KBM-7 (cell line): ENCODE measurements at places on chromosomes 11 and 22.

DNA sequence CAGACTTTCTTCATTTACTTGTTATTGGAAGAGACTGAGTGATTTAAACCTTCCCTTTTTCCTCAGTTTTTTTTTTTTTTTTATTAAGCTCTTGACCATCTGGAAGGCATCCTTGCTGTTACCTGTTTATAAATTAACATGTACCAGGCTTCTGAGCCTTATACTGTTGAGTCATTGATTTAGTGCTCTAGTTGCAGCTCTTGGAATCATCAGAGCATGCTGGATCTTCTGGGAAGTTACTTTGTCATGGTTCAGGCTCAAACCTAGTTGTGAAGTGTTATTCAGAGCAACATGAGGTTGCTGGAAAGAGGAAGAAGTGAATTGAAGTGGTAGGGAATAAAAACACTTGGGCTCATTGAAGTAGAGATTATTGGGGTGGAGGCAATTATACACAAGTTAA is 6.3 kb downstream of the ZDHHC5 start:
- no peak for DNase-seq

DNA sequence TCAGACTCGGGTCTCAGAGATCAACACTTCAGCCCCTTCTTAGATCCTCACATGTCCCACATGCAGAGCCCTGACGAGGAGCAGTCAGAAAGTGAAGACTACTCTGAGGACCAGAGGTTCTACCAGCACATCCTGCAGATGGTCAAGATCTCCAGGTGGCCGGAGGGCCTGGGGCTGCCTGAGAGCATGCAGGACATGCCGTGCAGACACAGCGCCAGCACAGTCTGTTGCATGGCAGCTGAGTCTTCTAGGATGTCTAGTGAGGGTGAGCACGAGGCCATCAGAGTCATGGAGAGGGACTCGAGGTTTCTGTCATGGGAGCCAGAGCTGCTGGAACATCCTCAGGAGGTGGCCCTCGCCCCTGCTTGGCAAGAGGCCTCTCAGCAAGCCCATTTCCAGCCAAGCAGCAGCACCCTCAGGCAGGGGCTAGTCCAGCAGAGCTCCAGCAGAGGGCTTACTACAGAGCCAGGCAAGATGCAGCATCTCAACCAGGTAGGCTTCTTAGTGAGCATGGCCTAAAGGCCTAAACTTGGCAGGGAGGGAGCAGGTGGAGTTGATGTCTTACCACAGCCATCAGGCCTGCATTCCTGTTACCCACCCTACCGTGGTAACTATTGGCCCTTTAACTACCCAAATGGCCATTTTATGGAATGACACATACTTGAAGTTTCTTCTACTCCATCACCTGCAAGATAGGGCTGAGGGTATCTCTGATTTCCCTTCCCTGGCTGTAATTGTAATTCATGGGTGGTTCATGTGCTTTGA is 28.7 kb downstream of the CEP164 start:
- no peak for DNase-seq

DNA sequence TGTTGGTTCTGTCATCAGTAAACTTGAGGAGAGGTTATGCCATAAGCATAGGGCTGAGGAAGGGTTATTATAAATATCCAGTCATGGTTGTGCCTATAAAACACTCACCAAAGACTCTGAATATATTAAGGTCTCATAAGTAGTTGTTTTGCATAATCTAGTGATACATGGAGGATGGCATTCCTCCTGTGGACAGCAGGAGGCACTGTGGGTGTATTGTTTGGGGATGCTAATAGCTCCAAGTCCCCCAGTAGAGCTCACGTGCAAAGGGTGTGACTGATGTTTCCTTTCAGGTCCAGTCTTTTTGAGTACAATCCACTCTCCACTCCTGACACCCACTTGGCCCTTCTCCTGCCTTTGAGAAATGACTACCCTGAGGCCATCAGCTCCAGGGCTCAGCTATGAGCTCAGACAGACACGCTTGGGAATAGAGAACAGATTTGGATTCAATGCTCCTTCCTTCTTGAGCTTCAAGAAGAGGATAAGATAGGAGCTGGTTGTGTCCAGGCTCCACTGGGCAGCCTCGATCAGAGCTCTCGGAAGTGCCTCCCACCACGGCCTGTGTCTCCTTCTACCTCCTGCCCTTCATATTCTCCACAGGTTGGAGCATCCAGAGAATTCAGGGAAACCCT is 85.2 kb upstream of the IGLL5 start:
- DNase-seq: peak; percentile 17

DNA sequence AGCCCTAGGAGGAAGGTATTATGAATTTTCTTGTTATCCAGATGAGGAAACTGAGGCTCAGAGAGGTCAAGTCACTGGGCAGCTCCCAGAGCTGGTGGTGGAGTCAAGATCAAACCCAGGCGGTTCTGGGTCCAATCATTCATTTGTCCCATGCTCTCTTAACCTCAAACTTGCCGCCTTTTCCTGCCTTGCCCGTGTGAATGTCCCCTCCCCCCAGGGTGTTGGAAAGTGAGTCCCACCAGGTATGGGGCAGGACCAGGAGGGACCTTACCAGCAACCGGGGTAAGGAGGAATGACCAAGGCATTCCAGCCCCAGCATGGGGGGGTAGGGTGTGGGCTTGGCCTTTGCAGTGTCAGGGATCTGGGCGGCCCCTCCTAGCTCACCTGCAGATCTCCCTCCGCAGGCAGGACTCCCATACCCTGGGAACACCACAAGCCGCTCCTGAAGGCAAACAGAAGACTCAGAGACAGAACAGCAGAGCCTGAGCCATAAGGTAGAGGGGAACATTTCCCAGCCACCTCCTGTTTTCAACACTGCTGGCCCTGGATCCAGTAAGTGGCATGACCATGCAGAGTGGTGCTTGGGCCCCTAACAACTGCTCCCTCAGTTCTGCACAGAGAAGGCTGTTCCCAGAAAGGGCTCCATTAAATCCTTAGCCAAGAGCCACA is 41.2 kb upstream of the SYT7 start:
- no peak for DNase-seq

GRCh38 chr11:22430141-22430541 is 92.0 kb downstream of the SLC17A6 start:
- DNase-seq: no peak

DNA sequence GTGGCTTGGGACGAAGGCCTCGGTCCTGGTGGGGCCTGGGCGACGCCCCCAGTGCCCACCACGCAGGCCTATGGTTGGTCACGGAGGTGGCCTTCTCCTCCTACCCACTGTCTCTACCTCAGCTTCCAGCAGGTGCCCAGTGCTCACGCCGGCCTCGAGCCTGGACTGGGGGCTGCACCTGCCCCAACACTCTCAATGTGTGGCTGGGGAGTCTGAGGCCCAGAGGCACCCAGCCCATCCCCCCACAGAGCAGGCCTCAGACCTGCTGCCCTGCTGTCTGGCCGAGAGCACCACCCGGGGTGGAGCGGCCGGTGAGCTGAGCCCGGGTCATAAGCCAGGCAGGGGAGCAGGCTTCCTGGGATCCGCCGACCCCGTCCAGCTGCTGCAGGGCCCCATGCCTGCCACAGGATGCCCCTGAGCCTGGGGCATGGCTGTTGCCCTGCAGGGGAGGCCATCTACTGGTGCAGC is 28.6 kb upstream of the MUC5AC start:
- DNase-seq: no peak

GRCh38 chr11:127481391-127481790 is 480.8 kb upstream of the KIRREL3 start:
- DNase-seq: no peak

GRCh38 chr11:93477684-93478234 is 65.4 kb downstream of the SMCO4 start:
- no peak for DNase-seq

GRCh38 chr11:35765211-35765610 is 102.6 kb downstream of the TRIM44 start:
- DNase-seq: no peak

GRCh38 chr11:57241353-57241972 is 4.4 kb upstream of the APLNR start:
- no peak for DNase-seq

DNA sequence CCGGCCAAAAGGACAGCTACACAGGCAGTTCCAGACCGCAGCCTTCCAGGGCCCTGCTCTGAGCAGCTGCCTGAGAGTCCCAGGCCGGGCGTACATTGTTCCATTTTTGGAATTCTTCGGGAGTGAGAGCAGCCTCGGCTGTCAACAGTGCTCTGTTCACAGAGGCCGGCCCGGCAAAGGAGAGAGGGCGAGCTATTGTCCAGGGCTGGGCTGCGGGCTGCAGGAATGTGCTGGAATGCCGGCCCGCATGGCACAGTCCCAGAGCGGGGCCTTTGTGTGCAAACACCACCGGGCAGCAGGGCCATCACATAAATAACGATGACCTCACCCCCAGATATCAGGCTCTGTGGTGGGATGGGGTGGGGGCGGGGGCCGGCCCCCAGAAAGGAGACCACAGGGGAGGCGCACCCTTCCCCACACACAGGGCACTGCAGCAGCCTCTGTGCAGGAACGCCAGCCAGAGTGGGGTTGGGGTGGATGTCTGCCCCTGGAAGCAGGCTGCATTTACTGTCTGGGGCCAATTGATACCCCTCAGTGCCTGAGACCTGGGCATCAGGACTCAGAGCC is 15.8 kb downstream of the LINC01488 start:
- no peak for DNase-seq

- DNase-seq: no peak
Measured at GRCh38 chr11:101061606-101062005, 68.0 kb downstream of the PGR start.

DNA sequence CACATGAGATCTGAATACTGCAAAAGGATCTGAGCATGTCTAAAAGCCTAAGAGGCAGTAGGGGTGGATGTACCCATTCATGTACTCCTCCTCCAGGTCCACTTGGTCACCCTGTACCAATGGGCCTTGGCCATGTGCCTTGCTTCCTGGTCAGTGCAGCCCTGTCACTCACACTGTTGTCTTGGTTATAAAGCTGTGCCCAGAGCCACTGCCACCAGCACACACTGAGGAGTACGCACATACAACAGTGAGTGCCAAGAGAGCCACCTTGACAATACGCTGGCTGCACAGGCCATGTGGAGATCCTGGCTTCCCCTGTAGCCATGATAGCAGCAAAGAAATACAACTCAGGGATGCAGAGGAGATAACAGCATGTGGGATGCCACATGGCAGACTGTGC is 96.4 kb upstream of the LDLRAD3 start:
- DNase-seq: no peak

DNA sequence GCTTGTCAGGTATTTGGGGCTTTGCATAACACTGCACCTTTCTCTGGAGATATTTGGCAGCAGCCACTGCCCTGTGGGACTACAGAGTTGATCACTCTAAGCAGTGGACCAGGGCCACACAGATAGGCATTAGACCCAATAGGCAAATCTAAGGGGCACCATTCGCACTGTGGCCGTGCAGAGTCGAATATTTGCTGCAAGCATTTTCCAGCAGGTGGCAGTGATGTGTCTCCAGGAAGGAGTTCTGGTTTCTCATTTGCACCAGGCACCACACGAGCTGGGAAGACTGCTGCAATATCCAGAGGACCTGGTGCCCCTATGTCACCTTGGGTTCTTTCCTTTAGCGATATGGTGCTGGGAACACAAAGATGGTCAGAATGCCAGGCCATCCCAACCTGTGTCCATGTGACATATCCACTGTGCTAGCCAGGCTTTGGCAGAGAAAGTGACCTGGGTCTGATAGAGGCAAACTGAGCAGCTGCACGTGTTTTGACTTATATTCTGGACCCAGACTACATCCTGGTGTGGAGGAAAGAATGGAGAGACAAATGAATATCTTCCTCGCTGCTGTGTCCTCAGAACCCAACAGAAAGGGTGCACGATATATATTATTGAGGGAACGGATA is 318.7 kb downstream of the BUD13 start:
- DNase-seq: peak; percentile 20

- DNase-seq: no peak
Measured at GRCh38 chr11:119659971-119660723, 68.9 kb downstream of the NECTIN1 start.

- no peak for DNase-seq
Measured at GRCh38 chr11:88194990-88195389, 19.7 kb upstream of the RAB38 start.

- no peak for DNase-seq
Measured at GRCh38 chr11:8355416-8355742, 91.7 kb upstream of the LMO1 start.

- DNase-seq: no peak
Measured at GRCh38 chr11:24122291-24122690, 374.6 kb upstream of the LUZP2 start.

GRCh38 chr11:118931571-118931970 is 5.8 kb upstream of the BCL9L start:
- no peak for DNase-seq

DNA sequence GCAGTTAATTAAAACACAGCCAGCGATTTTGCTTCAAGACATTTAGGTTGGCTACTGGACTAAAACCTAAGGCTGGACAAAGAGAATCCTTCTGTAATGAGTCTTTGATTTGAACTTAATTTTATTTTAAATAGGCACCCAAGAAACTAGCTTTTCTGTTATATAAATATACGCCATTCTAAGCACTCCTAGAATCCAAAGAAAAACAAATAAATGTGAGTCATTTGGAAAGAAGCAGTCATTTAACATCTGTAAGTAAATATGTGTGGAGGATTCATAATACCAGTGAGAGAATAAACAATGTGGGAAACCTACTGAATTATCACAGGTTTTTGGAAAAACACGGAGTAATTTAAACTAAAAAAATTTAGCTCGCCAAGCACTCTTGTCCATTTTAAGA is 1.2 kb upstream of the TECTA start:
- no peak for DNase-seq

- DNase-seq: no peak
Measured at GRCh38 chr11:116582571-116582970, 190.2 kb downstream of the BUD13 start.

DNA sequence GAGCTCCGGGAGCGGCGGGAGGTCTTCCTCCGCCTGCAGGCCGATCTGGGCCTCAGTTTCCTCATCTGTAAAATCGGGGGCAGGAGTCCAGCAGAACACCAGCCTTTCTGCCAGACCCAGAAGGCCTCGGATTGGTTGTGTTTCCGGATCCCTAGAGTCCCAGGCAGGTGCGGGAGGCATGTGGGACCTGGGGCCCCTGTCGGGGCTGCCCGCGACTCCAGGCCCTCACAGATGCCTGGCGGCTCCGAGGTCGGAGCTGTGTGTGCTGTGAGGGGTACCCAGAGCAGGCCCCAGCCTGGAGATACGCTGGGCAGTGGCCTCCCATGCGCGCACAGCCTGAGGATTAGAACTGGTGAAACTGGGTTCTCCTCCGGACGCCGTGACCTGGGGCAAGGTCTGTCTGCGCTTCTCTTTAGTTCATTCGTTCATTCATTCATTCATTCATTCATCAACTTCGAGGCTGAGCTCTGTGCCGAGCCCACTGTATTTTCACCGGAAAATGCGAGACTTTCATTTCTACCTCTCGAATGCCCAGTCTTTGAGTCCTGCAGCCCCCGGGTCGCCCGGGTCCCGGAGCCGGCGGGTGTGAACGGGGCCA is 24.6 kb downstream of the FLRT1 start:
- no peak for DNase-seq

- no peak for DNase-seq
Measured at GRCh38 chr11:28366549-28367346, 258.6 kb downstream of the METTL15 start.

GRCh38 chr22:46100401-46101105 is 49.8 kb upstream of the PPARA start:
- DNase-seq: no peak

DNA sequence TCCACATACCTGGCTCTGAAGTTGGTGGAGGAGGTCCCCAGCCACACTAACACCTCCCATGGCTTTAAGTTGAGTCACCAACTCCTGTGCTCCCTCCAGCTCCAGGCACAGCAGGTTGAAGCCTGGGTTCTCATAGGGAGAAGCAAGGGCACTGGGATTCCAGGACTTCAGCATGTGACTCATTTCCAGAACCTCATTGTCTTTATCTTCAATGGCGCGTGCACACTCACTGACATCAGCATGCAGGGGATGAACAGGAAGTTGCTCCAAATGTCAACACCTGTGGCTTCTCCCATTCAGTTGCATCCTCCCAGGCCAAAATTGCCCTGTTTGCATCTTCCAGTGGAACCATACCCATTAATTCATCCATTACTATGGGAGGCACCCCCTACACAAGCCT is 5.8 kb upstream of the UBQLNL start:
- no peak for DNase-seq
